NCI-H460 (cell line): ENCODE measurements at places on chromosomes 1 and 21.

- no peak for DNase-seq
Measured at GRCh38 chr1:3420218-3420951, 34.1 kb upstream of the ARHGEF16 start.

DNA sequence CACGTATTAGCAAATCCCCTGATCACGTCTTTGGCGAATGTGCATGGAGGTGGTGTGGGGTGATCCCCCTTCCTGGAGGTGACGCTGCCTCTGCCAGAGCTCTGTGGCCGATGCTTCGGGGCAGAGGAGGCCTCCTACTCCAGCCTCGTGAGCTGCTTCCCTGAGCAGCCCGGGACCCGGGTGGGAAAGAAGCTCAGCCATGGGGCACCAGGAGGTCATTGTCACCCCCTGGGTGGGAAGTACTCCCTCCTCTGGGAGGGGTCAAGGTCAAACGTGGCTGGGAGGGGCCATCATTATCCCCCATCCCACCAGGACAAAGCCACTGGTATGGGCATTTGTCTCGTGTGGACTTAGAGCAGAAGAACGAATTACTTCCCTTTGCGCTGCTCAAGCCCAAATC is 40.7 kb downstream of the KCNAB2 start:
- no peak for DNase-seq

- no peak for DNase-seq
Measured at GRCh38 chr1:77044133-77044849, 174.9 kb downstream of the PIGK start.

DNA sequence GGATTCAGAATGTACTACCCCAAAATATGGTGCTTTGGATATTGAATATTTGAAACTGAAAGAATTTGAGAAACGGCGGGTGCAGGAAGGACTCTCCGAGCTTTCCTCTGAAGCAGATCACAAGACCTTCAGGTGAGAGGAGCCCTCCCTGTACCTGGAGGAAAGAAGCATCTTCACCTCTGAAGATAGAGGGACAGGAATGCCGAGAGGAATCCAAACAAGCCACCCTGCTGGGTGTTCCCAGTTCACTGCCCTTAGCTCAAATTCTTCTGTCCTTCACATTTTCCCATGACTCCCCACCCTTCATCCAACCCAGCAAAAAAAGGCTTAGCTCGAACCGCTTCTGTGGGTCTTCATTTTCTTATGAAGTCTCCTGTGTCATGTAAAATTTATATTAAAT is 18.2 kb upstream of the PADI2 start:
- no peak for DNase-seq

GRCh38 chr21:31145274-31145673 is 107.0 kb upstream of the KRTAP19-8 start:
- no peak for DNase-seq

DNA sequence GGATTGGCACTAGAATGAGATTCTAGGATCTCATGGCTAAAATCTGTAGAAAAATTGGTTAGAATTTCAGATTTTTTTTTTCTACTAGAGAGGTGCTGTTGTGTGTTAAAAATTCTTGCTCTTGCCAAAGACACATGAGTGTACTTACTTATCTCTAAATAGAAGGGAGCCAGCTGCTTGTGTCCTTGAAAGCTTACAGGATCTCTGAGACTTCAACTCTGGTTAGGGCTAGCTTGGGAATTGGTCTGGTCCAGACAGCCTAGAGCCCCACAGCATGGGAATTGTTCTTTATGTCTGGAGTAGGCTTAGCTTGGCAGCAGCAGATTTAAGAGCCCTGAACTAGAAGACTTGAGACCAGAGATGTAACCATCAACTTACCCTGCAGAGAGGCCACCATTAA is 37.3 kb downstream of the MACO1 start:
- DNase-seq, result no peak

DNA sequence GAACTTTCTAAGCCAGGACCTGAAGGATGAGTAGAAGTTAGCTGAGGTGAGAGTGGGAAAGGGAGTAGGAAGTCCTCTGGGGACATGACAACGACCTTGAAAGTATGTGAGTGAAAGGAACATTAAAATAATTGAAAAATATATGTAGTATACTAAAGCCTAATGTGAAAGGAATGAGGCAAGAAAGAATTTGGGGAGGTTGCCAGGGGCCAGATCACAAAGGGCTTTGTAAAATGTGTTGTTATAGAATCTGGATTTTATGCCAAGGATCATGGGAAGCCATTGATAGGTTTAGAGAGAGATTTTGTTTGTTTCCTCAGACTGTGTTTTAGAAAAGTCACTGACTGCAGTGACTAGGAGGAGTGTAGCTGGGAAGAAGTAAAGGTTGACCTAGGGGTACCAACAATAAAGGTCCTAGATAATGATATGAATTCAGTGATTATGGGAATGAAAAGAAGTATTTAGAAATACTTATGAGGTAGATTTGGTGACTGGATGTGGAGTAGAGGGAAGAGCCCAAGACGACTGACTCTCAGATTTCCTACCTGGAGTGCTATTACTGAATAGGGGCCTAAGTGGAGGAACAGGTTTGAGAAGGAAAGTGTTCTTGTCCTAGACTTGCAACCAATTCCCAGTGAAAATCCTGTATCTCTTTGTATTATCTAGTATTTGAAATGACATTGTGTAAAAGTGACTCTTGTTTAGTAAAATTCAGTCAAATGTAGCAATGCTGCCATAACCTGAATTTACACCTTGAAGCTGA is 179.8 kb downstream of the PHTF1 start:
- no peak for DNase-seq

DNA sequence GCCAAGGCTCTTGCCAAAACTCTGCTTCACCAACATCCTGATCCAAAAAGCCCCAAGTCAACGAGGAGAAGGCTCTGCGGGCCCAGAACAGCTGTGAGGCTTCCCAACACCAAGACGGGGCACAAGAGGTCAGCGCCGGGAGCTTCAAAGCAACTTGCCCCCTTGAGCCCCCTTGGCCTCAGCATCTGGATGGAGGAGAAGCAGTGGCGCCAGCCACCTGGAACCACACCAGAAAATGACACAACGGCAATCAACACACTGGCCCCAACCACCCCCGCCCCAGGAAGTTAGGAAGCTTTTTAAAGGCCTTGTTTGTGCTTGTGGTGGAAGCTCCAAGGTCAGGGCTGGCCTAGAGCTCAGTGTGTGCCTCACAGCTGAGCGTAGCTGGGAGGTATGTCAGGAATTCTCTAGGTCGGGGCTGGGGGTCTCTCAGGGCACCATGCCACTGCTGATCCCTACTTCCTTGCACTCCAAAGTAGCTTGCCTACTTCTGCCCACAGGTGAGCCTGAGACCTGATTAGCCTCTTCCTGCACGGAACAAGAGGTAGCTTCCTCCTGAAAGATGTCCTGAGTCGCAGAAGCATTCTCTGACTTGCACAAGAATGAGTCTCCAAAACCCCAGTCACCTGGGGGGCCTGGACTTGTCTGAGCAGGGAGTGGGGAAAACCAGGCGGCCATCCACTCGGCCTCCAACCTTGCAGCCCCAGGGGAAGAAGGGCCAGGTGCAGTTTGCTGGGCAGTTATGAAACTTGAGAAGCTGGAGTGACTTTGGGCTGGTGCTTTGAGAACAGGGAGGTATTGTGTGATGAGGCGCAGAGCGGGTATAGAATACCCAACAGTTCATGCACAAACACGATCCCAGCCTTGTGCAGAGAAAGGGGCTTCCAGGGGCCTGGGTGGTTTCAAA is 9.7 kb upstream of the SRP9 start:
- DNase-seq, result no peak

GRCh38 chr1:64337926-64338325 is 132.0 kb upstream of the CACHD1 start:
- DNase-seq, result no peak

- no peak for DNase-seq
Measured at GRCh38 chr1:113253187-113253586, 137.1 kb upstream of the MAGI3 start.

- DNase-seq, result no peak
Measured at GRCh38 chr1:25653558-25653957, 37.0 kb downstream of the MAN1C1 start.

DNA sequence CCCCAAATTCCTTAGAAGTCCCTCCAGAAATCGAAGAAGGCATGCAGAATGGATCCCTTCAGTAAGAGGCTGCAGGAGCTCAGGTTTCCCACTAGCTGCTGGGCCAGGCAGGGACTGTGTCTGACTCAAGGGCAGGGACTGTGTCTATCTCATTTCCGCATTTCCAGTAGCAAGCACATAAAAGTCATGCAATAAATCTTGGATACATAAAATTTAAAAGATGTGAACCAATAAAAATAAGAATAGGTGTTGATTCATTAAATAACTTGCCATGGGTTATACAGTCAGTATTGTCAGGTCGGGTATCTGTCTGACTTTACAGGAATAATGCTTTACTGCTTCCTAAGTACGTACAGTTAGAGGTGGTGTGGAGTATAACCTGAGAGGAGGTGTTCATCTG is 15.2 kb downstream of the PM20D1 start:
- DNase-seq, result no peak

- no peak for DNase-seq
Measured at GRCh38 chr1:244963231-244963826, 99.0 kb upstream of the HNRNPU start.

DNA sequence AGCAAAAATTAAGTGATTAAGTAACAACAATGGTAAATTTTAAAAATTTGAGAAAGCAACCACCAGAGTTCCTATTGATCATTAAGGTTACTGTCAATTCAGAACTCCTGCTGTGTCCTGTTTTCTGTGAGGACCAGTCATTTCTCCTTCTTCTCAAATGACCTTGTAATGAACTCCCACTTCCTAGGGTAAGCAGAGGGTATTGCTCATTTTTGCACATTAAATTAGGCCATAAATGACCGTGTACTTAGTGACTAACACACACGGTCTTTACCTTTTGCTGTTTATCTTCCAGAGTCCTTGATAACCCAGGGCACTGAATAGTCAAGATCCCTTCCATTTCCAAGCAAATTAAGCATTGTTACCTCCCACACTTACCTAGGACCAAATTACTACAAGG is 227.5 kb upstream of the LYPLAL1 start:
- no peak for DNase-seq

DNA sequence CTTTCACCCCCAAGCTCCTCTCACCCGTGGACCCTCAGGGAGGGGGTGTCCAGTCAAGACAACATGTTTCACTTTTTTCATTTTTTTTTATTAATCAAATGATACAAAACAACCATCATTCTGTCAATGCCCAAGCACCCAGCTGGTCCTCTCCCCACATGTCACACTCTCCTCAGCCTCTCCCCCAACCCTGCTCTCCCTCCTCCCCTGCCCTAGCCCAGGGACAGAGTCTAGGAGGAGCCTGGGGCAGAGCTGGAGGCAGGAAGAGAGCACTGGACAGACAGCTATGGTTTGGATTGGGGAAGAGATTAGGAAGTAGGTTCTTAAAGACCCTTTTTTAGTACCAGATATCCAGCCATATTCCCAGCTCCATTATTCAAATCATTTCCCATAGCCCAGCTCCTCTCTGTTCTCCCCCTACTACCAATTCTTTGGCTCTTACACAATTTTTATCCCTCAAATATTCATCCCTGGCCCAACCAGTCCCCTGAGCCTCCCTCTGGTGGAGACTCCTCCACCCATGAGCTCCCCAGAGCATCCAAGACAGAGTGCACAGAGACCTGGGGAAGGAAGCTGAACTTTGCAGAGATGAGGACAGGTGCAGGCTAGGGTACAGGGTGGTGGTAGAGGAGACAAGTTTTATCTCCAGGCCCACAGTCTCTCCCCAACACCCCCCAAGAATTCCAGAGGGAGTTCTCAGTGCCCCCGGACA is 1.4 kb upstream of the S100A16 start:
- no peak for DNase-seq

- no peak for DNase-seq
Measured at GRCh38 chr21:44370027-44370735, 16.8 kb downstream of the TRPM2 start.

DNA sequence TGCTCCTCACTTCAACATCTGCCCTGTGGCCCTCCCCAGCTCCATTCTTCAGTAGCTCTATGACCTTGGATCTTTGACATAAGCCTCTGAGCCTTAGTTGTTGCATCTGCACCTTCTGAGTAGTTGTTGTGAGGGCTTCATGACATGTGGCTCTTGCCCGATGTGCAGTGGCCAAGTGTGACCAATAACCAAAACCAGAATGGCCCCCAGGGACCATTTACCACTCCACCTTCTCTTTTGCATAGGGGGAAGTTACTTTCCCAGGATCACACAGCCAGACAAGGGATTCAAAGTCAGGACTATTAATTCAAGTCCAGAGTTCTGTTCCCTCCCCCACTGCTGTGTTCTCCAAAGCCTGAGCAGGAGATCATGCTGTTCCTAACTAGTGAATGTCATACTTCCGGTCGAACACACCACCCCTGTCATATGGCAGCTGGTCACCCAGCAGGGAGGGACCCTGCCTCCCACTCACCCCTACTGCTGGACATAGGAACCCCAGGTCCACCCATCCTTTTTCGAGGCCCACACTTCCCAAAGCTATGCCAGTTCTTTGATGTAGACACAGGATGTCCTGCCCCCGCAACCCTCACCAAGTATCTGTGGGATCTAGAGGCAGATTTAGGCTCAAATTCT is 4.0 kb downstream of the FGR start:
- no peak for DNase-seq

GRCh38 chr1:178868706-178869105 is 2.2 kb downstream of the ANGPTL1 start:
- no peak for DNase-seq

- DNase-seq, result no peak
Measured at GRCh38 chr1:4702932-4703331, 48.5 kb downstream of the AJAP1 start.
